ENCODE measurements at places on chromosomes 1 and 21.
A peak's percentile ranks its signal among the peaks of the same experiment; 100 is the strongest.

GRCh38 chr1:214957330-214958137, 125.0 kb upstream of the KCNK2 start:
- DNase-seq: no peak

DNA sequence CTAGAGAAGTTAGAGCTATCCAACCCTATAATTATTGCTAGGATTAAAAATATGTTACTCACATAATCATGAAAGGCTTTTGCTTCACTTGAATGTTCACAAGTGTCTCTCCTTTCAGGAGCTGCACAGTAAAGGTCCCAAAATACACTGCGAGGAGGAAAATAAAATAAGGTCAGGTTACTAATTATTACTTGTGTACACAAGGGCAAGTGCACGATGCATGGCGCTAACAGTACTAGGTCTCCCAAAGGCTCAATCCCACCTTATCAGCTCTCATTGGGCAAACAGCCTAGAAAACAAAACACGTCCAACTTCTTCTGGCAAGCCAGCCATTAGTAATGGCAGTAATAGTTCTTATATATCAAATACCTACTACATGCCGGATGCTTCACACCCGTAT, 4.4 kb downstream of the SSBP3 start:
- DNase-seq: no peak

GRCh38 chr1:204259782-204260181, 46.0 kb upstream of the GOLT1A start:
- no peak for DNase-seq

DNA sequence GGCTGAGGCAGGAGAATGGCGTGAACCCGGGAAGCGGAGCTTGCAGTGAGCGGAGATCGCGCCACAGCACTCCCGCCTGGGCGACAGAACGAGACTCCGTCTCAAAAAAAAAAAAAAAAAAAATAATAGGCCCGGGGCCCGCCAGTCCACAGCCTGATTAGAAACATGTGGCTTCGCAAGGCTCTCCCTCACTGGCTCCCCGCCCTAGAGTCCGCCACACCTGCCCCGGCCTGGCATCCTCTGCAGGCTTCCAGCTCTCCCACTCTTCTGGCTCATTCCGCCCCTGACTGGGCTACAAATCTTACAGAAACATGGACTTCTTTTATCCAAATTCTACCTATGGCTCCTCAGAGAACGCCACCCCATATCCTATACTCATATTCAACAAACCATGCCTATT, 32.4 kb downstream of the PGBD5 start:
- no peak for DNase-seq

DNA sequence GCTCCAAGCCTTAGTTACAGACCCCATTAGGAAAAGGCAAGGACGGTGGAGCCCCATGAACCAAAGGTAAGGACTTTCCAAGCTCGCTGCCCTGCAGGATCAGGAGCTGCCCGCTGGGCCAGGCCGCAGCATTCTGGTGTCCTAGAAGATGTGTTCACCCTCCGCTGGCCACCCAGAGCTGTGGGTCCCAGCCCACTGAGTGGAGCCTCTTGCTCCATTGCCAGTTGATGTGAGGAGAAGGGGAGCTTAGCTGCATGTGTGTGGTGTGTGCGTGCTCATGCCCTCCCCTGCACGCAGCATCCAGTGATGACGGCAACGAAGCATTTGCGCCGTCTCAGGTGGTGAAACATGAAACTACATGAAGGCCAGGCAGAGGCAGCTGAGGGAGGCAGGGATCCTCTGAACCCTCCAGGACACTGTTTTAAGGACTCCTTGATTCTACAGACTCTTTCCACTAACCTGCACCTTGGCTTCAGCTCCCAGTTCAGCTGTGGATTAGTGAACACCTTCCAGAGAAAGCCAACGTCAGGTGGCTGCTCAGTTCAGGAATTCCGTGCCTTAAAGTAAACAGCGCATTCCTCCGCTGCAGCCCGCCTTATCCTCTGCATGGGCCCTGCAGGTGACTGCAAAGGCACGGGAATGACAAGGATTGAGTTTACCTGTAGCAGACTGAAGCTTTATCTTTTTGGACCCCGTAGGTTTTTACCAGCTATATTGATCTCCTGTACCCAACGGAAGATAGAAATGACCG, 48.7 kb downstream of the SMYD2 start:
- DNase-seq: peak; percentile 21

DNA sequence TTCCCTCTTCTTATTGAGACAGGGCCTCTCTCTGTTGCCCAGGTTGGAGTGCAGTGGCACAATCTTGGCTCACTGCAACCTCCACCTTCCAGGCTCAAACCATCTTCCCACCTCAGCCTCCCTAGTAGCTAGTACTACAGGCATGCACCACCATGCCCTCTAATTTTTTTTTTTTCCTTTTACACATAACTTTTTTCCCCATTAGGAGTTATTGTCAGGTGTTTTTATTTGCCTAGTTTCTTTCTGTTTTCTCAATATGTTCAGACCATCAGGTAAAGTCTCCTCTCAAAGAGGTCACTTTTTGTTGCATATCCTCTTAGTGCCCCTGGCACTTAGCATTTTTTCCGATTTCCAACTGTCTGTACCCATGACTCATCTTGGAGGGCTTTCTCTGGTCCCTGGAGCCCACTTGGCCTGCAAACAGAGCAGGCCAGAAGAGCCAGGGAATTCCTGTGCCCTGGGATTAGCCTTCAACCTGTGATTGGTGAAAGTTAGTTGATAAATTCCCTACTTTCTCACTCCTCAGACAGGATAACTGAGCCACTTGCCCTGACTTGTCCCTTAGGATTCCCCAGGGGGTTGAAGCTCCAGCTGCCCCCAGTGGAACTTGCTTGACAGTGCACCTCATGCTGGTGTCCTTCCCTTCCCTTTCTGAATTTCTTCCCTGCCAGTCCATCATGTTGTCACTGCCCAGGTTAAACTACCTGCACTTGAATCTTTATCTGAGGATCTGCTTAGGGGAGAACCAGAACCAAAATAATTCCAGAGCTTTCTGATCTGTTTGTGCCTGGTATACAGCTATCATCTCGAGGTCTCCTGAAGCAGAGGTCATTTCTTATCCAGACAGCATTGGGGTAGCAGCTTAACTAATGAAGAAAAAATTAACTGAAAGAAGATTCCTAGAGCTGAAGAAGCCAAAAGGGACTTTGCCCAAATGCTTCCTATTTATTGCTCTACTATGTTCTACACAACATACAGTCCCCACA, 2.4 kb downstream of the NTPCR start:
- no peak for DNase-seq

DNA sequence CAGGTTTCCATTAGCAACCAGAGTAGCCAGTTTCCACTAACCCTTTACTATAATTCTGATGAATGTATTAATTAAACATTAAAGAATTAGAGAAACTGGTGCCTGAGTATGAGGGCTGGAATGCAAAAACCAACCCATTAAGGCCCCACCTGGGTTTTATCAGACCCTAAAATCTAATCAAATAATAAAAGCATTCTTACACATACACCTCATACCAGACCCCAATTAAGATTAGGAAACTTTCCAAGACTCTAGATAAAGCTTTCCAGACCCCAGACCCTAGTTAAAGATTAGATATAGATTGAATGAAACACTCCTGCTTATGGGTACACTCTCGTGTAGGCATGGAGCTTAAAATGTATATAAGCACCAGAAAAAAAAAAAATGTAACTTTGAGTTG, 581.3 kb upstream of the BEND5 start:
- no peak for DNase-seq

GRCh38 chr1:186212568-186213224, 162.4 kb downstream of the TPR start:
- peak; percentile 32 for DNase-seq

DNA sequence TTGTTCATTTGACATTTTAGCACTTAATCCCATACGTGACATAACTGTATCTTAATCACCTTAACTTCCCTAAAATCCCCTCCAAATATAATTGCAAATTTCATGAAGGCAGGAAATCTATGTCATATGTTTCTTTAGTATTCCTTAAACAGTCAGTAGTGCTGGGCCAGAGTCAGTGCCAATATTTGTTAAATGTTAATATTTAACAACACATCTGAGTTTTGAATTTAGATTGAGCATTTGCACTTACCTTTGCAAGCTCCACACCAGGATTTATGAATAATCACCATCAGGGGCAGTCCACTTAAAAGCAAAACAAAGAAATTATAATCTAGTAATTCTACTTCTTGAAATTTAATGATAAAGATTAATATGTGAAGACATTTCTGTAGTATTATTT, 5.3 kb downstream of the KTI12 start:
- DNase-seq: no peak

DNA sequence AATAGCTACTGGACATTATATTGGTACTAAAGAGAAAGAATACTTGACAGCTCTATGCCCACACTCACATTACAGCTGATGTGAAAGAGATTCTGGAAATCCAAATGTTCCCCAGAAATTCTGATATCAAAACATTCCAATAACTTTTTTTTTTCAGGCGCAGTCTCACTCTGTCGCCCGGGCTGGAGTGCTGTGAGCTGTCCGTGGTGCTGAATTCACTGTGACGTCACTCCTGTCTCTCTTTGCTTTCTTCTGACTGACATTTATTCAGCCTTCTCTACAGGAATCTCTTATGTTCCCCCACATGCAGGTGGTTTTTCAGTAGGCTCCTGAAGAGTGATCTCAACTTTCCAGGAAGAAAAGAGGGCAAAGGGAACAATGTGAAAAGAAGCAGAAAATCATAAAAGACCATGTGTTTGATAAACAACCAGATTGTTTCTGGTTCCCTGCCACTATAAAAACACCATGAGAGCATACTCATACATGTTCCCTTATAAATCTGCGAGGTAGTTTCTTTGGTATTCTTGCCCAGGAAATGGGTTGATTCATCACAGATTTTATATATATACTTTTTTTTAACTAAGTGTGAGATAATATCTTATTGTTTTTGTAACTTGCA, 6.2 kb downstream of the S100A7A start:
- peak; percentile 58 for DNase-seq

DNA sequence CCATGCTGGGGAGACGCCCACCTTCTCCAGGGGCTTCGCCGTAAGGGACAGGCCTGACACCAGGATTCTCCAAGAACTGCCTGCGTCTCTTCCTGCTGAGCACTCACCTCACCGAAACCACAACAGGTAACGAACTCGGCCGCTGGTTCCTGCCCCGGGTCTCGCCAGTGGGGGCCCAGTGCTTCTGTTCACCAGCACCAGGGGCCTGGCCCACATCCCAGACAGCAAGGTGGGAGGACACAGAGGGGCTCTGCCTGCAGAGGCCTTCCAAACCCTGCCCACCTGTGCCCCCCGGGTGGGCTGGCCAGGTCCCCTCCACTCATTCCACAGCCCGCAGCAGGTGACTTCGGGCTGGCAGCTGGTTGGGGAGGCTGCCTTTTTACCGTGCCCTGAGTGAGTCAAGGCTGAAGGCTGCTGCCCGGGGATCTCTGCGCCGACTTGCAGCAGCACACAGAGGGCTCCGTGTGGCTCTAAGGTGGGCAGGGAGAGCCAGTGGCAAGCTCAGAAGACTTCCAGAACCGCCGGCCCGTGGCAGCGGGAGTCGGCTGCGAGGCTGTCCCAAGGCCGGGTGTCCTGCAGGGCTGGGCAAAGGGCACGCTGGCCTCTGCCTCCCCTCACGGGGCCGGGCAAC, 14.7 kb upstream of the COL18A1 start:
- no peak for DNase-seq

DNA sequence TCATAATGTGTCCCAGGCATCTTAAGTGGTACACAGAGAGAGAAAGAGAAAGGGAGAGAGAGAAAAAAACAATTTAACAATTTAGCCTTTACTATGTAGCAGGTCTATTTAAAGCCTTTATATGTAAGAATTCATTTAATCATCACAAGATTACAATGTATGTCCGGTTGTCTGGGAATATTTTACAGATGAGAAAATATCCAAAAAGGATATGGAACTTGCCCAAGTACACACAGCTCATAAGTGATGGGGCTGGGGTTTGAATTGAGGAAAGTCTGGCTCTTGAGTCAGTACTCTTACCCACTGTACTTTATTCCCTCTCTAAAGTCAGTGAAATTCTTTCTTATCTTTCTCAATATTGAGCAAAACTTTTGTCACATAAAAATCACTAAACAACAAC, 104.6 kb downstream of the LYPLAL1 start:
- DNase-seq: no peak

DNA sequence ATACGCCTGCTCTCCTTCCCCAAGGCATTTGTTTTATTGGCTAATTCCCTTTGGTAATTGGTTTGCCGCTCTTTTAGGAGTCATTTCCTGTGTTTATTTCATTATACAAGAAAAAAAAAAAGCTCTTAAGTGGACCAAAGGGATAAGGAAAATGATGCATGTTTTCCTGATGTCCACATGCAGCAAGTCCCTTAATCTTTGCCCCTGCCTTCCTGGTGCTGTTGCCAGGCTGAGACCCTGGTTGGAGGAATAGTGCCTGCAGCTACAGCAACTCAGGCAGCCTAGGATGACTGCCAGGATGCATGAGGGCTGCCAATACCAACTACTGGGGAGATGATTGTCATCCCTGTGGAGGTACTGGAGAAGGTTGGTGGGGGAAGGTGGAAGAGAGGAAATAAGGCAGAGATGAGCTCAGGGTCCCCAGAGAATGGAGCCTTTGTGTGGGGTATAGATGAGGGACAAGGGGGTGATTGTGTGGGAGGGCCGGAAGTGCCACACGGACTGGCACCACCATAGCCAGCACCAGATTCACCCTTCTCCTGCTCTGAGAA, 6.1 kb upstream of the GATAD2B start:
- DNase-seq: no peak

DNA sequence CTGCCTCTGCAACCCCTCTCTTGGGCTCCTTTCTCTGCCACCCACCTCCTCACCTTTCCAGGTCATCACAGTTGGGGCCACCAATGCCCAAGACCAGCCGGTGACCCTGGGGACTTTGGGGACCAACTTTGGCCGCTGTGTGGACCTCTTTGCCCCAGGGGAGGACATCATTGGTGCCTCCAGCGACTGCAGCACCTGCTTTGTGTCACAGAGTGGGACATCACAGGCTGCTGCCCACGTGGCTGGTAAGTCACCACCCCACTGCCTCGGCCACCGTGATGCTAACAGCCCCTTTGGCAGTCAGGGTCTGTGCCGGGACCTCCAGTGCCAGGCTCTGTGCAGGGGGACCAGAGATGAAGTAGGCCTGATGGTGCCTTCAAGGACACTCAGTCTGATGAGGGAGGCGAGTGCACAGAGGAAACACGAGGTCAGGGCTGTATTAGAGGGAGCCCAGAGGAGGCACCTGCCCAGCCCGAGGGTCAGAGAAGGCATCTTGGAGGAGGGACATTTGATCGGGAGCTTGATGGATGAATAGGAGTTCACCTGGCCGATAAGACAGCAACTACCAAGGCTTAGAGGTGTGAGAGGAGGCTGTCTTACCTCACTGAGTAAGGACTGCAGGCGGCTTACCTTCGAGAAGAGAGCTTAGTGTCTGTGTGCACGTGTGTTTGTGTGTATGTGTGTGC, 18.1 kb downstream of the PCSK9 start:
- no peak for DNase-seq

GRCh38 chr1:160219062-160219929, 14.1 kb downstream of the PEA15 start:
- no peak for DNase-seq

DNA sequence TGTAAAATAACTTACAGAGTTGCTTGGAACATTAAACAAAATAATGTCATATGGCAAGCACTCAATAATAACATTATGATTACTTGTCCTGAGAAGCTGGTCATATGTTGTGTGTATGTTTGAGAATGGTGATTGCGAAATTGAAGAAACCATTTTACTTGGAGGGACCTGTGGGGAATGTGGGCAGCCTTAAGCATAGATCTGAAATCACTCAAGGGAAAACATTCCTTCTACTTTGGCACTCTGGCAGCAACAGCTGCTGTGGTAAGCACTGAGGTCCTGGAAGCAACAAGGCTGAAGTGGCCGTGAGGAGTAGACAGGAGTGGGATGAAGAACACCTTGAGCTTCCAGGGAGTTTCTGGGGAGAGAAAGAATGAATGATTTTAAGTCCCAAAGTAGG, 165.4 kb upstream of the ADAMTS5 start:
- no peak for DNase-seq

- DNase-seq: no peak
These were observed 98.1 kb upstream of the ZNF678 start for GRCh38 chr1:227465256-227465655.
